Hematopoietic multipotent progenitor cell treated with erythropoietin and hydrocortisone succinate and interleukin-3 and kit ligand, for 8 days (in vitro differentiated cells): ENCODE measurements at places on chromosomes 4 and X.

- peak; percentile 71 for DNase-seq
Observed at GRCh38 chrX:129957241-129958082, 25.0 kb upstream of the BCORL1 start.

DNA sequence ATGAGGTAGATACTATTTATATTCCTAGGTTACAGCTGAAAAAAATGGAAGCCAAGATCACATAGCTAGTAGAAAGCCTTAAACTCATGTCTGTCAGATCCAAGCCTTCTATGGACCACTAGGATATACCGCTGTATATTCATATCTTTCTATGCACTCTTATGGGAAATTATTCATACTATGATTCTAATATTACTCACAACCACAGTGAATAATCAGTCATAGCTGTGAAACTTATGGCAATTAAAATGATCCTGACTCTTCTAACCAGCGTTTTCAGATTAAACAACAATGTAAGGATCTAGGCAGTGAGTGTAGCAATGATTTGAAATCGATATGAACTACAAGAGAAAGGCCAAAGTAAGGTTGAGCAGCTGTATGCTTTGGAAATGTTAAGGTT, 111.0 kb downstream of the RASGEF1B start:
- no peak for DNase-seq

GRCh38 chrX:38682095-38682494, 119.2 kb upstream of the MID1IP1 start:
- no peak for DNase-seq

DNA sequence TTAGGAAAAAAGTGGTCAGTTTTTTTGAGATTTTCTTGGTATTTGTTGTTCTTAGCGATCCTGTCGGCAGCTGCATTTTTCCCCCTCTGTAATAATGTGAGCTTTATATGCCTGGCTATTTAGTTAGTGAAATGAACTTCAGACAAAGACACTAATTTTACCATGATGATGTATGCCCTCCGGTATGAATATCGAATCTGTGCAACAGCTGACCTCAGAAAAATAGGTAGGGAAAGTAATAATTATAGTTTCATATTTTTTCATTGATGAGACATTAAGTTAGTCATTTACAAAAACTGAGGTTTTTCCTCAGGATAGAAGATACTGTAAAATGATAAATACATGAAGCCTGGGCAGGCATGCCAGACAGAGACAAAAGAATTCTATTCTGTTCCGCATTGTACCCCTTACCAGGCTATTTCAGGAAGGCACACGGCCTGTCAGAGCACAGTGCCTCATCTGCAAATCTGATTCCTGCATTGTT, 155.8 kb downstream of the SHROOM3 start:
- no peak for DNase-seq

GRCh38 chrX:25156323-25156722, 140.6 kb upstream of the ARX start:
- DNase-seq: no peak
